SHP77 (cell line): ENCODE measurements at places on chromosomes 3 and 15.

DNA sequence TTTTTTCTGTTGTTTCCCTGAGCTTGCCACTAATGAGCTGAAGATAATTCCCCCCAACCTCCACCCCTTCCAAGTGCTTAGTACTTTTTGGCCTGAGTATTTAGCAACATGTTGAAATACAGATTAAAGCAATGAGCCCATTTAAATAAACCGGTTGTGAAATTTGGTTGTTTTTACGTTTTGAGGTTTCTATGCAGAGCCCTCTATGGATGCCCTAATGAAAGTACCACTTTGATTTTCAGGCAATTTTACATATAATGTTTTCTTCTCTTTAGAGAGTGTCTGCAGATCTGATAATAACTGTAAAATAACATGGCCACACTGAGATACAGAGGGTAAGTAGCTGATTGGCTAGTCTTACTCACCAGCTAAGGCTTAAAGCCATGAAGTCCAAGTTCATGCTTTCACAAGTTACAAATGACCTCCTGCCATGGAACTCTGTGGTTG lies 139.4 kb upstream of the SLC7A14 start:
- no peak for DNase-seq

DNA sequence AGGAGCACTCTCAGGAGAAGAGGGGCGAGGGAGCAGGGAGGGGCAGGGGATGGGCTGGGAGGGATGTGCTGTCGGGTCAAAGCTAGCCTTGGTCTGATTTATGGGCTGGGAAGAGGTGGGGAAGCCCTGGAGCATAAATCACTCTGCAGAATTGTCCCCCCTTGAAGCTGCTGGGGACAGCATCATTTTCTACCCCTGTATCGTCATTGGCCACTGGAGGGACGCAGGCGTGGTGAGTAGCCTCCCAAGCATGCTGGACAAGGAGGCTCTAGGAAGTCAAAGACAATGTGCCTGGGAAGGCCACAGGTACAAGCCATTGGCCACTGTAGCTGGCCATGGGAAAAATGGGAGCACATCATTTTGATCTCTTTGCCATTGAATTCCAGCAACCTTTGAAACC lies 175.5 kb upstream of the CTDSPL start:
- DNase-seq, result no peak

DNA sequence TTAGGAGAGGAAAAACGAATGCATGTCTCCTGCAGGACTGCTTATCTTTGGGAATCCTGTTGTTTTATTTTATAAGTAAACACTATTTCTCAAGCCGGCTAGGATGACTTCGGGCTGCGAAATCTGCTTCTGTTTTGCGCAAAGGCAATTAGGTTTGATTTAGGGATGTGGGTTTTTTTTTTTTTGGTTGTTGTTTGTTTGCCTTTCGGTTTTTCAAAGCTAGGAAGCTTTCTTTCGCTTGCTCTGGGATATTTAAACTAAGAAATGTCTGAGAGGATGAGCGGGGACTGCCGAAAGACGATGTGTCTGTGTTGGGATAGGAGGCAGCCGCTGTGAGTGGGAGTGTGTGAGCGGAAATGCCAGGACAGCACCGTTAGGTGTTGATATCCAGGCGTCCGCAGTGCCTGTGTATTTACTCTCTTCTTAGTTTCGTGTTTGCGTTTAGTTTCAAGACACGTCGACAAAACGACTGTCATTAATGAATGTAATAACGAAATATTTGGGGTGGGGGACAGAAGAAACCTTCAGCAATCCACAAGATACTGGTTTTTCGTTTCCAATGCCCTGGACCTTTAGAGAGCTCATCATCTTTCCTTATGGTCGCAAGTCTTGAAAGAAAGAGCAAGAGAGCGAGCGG lies 604 bp downstream of the ISL2 start:
- DNase-seq, result no peak

DNA sequence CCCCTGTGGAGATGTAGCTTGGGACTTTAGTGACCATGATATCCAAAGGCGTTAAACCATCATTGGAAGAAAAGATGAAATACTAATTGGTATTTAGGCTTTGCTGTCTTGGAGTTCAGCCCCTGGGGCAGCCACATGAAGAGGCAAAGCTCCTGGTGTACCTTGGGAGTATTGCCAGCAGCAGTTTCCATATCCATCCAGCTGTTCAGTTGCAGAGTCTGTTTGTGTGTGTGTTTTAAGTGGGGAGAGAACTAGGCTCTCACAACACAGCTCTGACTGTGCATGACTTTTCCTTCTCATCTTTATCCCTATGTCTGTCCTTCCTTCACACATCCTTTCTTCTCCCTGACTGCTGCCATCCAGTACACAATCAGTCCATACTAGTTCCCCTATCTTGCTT lies 98.9 kb downstream of the CDIN1 start:
- DNase-seq, result no peak

DNA sequence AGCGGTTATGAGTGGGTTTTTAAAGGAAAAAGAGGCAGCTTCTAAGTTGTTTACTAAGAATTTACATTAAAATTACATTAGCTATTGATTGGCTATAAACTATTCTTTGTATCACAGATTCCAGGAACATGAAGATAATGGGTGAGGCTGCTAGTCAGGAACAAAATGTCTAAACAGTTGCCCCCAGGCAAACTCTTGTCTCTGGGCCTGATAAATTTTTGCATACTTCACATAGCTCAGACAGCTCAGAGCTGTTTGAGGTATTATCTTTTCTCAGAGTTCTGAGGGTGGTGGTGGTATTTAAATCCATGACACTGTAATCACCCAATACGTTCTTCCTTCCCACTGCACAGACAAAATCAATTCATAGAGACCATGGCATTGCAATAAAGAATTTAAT lies 2.1 kb upstream of the HACD2 start:
- DNase-seq, result no peak

- no peak for DNase-seq
Measured at GRCh38 chr3:129699199-129699598, 92.7 kb upstream of the PLXND1 start.

DNA sequence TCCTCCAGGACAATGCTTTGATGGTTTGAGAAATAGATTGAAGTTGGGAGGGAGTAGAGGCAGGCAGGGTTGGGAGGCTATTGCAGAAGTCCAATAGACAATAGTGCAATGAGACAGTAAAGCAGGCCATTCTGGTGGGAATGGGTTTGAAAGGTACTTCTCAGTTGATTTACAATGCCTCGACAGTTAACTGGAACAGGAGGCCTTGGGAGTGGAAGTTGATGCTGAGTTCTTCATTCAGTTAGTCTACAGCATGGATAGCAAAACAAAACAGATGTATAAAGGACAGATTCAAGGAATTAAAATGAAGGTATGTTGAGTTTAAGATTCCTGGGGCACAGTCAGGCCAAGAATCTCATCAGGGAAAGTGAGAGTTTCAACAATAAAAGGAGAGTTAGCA lies 6.8 kb upstream of the PLCL2 start:
- DNase-seq, result no peak

DNA sequence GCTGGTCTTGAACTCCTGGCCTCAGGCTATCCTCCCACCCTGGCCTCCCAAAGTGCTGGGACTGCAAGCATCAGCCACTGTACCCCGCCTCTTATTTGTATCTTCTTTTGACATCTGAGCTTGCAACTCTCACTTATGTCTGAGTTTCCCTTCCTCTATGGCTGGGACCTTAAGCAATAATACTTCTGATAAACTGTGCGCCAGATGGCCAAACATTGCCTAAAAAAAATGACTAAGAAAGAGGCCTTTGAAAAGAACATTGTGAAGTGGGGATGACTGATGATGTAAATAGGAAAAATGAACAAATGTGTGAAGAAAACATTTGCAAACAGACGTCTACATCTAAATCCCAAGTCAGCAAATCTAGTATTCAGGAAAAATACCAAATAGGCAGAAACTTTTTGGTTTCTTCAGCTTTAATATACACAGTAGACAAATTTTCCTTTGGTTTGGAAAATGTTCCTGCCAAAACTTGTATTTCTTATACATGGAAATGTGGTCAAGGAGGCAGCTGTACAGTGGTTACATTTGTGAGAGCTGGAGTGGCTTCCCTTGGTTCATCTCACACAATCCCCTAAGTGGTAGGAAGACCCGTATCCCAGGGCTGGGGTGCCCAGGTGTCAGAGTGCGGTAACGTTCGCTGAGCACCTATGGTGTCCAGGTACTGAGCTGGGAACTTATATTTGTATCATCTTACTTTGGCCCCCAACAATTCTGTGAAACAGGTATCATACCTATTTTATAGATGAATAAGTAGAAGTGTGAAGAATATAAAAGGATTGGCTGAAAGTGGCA lies 11.6 kb upstream of the TFRC start:
- DNase-seq, result no peak

- no peak for DNase-seq
Measured at GRCh38 chr15:76930831-76931396, 635 bp upstream of the RCN2 start.

GRCh38 chr3:119352034-119352609 lies 57.9 kb downstream of the ARHGAP31 start:
- no peak for DNase-seq

DNA sequence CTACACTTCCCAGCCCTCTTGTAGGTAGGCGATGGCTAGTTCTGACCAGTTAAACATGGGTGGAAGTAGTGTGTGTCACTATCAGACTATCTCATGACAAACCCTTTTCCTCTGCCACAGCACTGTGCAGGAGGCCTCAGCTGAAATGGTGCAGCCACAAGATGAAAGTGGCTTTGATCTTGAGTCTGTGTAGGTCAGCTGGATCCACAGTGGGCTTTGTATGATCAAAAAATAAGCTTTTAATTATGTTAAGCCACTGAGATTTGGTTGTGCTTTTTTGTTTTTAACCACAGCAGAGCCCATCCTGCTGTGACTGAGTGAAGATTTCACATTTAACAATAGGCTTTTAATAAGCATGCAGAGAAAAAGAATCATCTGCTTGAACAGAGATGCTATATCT lies 19.7 kb downstream of the RCN2 start:
- DNase-seq, result no peak

GRCh38 chr3:103968131-103968530 lies 1398.6 kb upstream of the ALCAM start:
- DNase-seq, result no peak

DNA sequence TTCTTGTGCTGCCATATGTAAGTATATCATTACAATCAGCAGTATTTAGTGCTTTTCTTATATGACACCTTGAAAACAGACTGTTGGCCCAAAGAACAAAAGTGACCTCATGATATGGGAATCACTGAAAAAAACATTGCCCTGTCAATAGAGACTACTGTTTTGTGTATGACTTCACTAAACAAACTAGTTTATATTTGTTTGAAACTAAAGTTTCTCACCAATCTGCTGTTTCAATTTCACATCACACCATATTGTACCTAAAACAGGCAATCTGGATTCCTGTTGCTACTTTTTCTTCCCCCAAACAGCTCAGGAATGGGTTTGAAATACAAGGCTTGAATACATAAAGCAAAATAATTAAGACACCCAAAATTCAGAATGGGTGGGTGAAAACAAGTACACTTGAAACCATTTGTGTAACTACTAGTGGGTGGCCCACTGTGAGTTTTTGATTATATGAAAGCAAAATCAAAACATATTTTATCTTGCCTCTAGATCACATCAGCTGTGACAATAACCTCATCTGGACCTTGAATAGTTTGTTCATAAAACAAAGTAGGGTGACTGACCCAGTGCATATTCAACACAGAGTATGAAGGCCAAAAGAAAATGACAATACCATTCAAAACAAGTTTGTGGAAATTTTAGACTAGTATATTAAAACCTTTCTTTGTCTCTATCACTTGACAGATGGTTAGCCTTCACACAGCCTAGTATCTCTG lies 5.9 kb downstream of the ZBTB20 start:
- DNase-seq, result no peak

DNA sequence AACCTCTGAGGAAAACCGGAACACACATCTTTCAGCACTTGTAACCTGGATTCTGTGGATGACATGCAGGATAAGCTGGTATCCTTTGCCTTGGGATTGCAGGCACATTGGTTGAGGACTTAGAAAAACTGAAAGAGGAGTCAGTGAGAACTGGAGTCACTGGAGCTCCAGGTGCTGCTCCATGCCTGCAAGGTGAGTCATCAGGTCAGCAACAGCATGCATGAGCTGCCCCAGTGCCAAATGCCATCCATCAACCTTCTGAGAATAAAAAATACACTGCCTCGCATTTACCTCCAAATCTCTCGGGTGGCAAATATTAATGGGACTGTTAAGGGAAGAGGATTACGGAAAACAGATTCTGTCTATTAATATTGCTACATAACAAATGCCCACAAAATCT lies 729.1 kb downstream of the NTRK3 start:
- peak; percentile 59 for DNase-seq

DNA sequence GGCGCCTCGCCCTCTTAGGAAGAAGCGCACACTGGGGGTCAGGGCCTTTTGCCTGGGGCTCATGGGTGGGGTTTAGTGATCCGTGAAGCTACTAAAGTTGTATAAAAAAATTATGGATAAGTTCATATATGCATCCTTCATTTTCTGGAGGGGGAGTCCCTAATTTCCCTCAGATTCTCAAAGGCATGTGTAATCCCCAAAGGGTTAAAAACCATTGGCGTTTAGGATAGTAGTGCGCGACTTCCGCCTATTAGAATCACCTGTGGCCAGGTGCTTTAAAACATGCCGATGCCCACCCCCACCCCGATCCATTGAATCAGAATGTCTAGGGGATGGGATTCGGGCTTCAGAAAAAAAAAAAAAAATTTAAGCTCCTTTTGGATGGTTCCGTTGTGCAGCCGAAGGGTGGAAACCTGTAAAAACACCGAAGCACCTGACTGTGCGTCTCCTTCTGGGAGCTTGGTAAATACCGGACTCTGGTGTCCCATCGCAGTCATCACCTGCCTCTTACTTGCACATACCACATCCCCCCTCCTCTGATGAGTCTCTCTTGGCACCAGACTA lies 570 bp downstream of the APH1B start:
- no peak for DNase-seq

DNA sequence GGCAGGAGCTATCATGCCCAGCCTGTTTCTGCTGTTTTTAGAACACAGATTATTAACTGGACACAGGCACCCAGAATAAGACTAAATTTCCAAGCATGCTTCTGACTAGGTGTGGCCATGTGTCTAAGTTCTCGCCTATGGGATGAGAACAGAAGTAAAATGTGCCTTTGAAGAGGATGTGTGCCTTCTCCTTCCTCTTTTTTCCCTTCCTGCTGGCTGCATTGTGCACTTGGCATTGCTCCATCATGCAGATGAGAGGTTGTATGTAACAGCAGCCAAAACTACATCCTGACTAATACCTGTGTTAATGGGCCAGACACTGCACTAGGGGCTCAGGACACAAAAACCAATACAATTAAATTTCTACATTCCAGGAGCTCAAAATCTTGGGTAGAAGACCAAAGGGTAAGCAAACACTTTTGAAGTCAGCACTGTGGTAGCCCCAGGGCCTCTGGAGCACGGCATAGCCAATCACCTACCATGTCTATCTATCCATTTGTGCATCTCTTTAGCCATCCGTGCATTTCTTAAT lies 40.9 kb upstream of the RNU6-1 start:
- DNase-seq, result no peak

- DNase-seq, result no peak
Measured at GRCh38 chr15:48578965-48579364, 66.5 kb downstream of the FBN1 start.

DNA sequence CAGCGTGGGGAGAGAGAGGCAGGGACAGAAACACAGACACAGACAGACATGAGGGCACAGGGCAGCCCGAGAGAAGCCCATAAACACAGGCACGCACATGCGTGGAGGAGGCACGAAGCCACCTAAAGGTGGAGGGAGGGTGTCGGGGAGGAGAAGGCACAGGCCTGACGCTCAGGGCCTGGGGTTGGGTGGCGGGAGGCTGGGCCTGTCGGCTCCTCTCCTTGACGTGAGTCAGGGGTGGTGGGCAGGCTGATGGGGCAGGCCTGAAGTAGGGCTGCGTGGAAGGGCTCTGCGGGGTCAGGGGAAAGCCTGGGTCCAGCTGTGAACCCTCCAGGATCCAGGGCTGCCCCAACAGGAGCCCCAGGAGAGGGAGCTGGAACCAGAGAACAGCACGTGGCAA lies 74.2 kb downstream of the EPHB3 start:
- DNase-seq, result no peak
